ENCODE measurements at places on chromosomes 3 and 15.

DNA sequence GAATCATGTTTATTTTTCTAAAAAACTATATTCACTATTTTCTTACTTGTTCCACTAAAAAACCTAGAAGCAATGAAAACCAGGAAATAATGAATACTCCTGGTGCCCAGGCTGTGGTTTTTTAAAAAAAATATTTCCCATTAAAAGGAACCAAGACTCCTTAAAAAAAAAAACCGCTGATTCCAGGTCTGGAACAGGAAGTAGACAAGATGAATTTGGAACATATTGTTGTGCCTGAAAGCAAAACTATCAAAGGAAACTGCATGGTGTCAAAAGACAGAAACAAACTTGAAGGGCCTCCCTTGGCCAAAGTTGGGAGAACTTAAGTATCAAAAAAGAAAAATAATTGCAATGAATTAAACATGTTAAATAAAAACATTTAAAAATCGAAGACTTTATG, 245.3 kb upstream of the P2RY1 start:
- DNase-seq: no peak

DNA sequence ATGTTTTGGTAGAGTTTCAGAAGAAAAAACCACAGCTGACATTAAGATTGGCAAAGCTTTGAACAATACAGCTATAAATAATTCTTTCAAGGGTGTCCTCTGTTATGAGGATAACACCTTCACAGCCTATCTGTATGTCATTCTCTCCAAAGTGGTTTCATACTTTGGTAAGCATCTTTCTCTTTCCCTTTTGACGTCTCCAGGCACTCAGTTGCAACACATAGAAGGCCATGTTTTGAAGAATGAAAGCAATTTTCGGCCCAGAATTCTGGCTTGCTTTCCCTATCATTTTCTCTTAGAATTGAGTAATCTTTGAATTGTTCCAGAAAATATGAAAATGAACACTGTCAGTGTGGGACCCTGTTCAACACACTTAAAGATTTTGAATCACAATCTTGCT, 200.0 kb upstream of the CBLB start:
- no peak for DNase-seq

GRCh38 chr3:121467085-121467484, 78.7 kb downstream of the POLQ start:
- no peak for DNase-seq

DNA sequence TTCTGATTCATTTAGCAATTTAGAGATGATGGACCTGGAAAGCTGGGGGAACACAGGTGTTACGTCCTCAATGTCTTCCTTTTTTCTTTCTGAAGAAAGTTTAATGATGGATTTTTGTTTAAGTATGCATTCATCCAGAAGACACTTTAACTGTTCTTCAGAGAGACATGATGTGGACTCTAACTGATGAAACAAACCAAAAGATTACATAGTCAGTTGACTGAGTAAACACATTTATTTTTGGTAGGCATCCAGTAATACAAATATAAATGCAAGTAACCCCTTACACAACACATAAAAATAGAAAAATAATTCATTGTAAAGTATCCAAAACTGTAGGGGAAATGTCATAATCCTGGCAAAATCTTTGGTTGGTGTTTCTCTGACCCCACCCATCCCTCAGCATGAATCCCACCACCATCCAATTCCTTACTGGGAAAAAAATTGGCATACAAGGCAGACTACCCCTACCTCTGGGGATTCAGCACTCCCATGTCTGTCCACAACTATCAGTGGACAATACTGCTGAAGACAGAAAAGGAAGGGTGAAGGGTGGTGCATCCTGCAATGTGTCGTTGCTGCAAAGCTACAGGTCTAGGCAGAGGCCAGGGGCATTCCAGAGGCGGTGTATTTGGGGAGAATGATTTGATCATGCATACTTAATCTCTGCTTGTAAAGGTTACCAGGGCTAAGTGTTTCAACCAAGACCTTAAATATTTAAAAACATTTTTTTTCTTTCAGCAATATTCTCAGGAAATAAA, 37.4 kb downstream of the THBS1 start:
- DNase-seq: no peak

- no peak for DNase-seq
Observed at GRCh38 chr3:94167796-94168195, 104.9 kb downstream of the NSUN3 start.

GRCh38 chr15:100726421-100727190, 124.2 kb downstream of the ASB7 start:
- DNase-seq: no peak

- DNase-seq: no peak
Observed at GRCh38 chr15:101239724-101240136, 12.1 kb downstream of the CHSY1 start.

GRCh38 chr15:66944121-66944520, 121.3 kb upstream of the SMAD3 start:
- DNase-seq: no peak

GRCh38 chr3:175477651-175478224, 618.6 kb downstream of the NAALADL2 start:
- no peak for DNase-seq

DNA sequence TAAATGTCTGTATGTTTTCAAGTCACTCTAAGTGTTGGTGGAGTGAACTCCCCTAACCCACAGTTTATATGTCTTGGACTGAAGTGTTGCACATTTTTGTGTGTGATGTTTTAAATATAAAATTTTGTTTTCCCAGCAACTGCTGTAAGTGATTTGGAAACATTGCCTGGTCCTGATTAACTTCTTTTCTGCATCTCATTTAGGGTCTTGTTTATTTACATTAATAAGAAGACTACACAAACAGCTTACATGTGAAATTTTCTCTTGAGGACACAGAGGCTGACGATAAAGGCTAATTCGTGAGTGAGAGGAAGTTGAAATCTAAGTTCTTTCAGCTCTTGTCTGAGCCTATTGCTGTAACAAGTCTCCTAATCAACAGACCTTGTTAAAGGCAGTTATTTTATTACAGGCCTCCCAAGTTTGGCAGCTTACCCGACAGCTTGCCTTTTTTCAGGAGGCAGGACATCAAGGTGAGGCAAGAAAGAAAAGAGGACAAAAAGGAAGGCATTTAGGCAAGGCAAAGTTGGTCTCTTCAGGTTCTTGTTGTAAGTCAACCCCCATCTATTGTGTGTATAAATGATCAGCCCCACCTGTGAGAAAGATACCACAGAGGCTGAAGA, 177.7 kb upstream of the NR2E3 start:
- DNase-seq: no peak

DNA sequence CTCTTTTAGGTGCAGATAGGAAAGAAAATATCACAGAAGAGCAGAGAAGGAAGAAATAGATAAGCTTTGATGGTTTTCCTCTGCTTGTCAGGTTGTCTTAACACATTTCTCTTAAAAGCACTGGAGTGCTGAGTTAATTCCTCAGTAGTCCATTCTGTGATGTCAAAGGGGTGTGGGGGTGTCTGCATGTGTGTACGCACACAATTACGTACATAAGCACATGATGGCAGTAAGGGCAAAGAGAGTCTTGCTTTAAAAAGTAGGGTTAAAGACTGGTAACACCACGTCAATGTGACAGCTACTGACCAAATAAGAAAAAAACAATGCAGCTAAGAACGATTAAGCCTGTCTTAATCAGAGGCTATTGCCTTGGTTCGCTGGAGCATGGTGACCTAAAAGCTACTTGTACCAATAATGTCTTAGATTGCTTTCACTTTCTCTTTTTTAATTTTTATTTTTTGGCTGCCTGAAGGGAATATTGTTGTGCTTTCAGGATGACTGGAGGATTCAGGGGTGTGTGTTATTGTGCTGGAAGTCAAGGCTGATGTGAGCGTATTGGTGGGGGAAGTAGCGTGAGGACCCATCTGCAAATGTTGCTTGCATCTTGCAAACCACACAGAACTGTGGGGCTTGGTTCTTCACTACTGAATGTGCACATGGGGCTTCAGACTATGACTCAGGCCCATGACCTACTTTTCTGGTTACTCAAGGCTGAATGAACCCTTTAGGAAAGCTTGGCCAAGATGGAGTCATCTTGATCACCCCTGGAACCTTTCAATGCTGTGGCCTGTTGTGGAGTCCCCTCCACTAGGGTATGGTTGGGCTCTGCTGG, 417.8 kb upstream of the TPM1 start:
- DNase-seq: no peak

DNA sequence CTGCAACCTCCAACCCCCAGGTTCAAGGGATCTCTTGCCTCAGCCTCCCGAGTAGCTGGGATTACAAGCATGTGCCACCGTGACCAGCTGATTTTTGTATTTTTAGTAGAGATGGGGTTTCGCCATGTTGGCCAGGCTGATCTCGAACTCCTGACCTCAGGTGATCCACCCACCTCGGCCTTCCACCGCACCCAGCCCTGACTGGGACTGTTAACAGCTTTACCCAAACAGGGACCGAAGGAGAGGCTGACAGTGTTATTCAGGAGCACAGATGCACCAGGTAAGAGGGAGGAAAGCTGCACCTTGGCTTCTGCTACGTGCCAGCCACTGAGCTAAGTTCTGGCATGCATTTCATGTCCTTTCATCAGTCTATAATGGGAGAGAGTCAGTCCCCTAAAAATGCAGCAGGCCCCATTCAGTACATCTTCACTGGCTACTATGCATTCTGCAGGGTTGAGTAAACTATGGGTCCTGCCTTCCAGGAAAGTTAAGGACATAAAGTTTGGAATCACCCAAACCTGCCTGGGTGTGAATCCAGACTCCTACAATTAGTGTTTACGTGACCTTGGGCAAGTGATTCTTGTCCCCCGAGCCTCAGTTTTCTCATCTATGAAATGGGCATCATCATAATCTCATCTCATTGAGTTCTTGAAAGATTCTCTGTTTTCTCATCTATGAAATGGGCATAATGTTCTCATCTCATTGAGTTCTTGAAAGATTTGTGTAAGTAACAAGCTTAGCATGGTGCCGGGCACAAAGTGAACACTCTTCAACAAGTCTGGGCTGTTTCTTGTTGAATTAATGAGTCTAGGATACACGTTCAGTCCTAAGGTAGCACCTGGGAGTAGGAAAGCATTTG, 82.2 kb downstream of the CPN2 start:
- DNase-seq: no peak

GRCh38 chr3:57135964-57136719, 29.0 kb downstream of the IL17RD start:
- DNase-seq: no peak

GRCh38 chr3:169362301-169362700, 301.2 kb downstream of the MECOM start:
- DNase-seq: no peak

DNA sequence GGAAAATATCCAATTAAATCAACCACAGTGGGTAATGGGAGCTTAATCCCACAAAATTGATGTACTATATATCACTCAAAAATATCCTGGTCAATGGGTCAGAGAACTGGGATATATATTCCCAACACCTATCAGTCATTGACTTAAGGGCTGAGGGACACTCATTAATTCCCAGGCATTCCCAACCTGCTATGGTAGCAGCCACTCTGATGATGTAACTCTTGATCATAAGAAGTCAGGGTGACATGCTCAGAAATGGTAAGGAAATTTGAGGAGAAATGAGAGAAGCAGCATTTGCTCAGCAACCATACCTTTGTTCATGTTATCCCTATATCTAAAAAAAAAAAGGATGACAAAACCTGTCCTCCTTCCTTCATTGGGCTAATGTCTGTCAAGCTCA, 3.1 kb upstream of the PLOD2 start:
- DNase-seq: no peak

- no peak for DNase-seq
Observed at GRCh38 chr15:71526060-71526820, 284.1 kb upstream of the NR2E3 start.

- DNase-seq: no peak
Observed at GRCh38 chr3:197963019-197963637, 3.1 kb downstream of the LMLN start.

- no peak for DNase-seq
Observed at GRCh38 chr3:48852151-48852550, 4.5 kb upstream of the PRKAR2A start.

DNA sequence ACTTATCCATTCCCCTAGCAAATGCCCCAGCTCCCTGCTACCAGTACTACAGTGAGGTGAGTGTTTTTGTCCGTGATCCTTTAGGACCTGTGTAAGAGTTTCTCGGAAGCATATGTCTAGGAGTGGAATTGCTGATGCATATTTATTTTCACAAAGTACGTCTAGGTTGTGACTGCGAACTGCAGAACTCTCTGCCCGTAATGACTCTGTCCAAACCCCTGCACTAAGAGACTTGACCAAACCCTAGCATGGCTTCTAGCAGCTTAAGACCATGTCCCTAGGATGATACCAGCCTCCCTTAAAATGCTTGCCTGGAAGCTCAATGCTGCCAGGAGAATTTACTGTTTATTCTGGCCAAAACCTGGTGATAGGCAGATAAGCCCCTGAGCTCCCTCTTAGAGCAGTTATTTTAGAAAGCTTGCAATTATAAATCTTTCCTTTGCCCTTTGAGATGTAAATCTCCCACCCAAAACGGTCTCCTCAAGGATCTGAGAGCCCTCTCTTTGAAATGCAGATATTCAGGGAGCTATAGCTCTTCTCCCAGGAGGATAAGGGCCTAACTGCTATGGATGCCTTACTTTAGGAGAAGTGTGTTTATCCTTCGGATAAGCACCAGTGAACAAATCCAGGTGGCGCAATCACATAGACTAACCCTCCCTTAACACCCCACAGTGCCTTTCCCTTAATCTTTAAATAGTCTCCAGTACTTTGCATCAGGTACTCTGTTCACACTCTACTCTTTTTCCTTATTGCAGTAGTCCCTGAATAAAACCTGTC, 14.7 kb upstream of the CA12 start:
- DNase-seq: no peak

GRCh38 chr3:193391902-193392301, 13.3 kb upstream of the ATP13A5 start:
- no peak for DNase-seq

- no peak for DNase-seq
Observed at GRCh38 chr3:66484106-66484844, 16.5 kb downstream of the LRIG1 start.

- no peak for DNase-seq
Observed at GRCh38 chr3:64082961-64083541, 59.8 kb upstream of the PSMD6 start.
